Stimulated activated CD8-positive, alpha-beta memory T cell treated with anti-CD3 and anti-CD28 coated beads, Interleukin-4, amount 100 ng/mL, for 1 hour (primary cell): ENCODE measurements at places on chromosomes 2 and 18.

DNA sequence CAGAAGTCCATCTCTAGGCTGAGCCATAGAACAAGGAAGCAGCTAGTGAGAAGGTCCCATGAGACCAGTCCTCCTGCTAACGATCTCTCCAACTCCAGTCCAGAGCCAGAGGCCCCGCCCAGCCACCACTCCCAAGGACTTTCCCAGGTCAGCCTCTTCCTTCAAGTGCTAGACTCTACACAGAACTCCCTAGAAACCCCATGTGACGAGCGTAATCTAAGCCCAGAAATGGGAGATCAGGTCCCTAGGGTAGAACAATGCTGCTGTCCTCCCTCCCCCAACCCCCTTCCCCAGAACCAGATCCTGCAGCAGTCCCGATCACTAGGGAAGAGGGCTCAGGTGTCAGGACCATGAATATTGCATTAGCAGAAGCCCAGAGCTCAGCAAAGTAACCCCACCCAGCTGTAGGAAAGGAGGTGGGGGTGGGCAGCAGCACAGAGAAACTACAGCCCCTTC lies 6.9 kb downstream of the DCTN1 start:
- no peak for DNase-seq

- no peak for DNase-seq
These were observed 59.6 kb downstream of the CHRNA1 start for GRCh38 chr2:174704642-174705041.

- DNase-seq = no peak
These were observed 336.5 kb upstream of the MMADHC start for GRCh38 chr2:149924028-149924427.

DNA sequence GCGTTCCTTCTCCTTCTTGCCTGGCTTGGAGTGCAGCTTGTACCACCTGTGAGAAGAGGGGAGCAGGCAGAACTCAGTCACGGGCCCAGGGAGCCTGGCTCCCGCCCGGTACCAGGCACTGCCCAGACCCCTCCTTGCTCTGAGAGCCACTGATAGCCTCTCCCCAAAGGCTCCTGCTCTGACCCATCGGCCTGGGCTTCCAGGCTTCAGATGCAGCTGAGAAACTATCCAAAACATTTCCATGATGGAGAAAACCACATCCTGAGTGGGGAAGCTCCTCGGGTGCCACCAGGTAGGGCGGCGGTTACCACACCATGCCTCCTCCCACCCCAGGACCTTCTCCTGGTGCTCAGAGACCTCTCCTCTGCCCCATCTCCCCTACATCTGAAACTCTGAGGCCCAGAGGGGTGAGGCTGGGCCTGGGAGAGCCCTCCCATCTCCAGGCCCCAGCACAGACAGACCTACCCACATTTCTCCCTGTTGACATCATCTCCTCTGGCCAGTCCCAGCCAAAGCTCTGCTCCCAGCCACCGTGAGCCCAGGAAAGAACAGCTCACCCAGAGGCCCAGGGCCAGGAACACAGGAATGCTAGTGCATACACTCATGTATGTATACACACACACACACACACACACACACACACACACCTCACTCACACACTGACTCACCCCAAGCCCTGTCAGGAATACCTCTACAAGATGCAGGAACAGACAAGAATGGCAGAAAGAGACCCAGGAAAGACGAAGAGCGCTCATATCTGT lies 17.9 kb upstream of the SFXN5 start:
- DNase-seq = no peak

- no peak for DNase-seq
These were observed 93.3 kb downstream of the COLEC12 start for GRCh38 chr18:407191-407590.

DNA sequence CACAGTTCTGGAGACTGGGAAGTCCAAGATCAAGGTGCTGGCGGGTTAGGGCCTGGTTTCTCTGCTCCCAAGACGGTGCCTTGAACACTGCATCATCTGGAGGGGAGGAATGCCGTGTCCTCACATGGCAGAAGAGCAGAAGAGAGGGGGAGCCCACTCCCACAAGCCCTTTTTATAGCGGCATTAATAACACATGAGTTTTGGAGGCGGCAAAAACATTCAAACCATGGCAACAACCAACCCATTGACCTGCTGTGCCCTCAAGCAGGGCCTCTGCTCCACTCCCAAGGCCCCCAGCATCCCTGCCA lies 62.0 kb downstream of the SMAD7 start:
- no peak for DNase-seq

DNA sequence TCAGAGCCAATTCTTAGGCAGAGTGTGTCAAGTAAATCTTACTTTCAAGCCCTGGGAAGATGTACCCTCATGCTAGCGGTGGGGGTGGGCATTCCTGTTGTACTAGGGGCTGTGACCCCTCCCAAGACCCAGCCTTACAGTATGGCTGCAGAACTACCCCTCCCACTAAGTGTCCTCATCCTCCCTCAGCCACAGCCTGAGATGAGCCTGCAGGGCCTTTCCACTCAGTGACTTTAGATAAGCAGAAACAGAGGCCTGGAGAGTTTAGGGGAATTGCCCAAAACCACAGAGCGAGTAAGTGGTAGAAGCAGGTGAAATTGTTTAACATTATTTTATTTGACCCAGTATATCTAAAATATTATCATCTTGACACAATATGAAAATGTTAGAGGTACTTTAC lies 36.6 kb downstream of the TTC32 start:
- no peak for DNase-seq

GRCh38 chr2:113203217-113203530 lies 29.4 kb downstream of the PSD4 start:
- DNase-seq = no peak

DNA sequence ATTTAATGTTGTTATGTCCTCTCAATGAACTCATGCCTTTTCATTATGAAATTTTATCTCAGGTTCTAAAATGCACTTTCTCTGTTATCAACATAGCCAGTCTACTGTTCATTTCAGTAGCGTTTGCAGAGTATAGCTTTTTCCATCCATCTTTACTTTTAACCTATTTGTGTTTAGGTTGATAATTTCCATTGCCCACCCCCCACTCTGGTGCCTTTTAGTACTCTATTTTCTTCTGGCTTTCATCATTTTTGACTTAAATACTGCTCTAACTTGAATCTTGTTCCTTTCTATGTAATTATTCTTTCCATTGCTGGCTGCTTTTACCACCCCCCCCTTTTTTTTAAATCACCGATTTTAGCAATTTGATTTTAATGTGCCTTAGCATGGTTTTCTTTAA lies 585.0 kb upstream of the LRATD1 start:
- DNase-seq = no peak

- no peak for DNase-seq
These were observed 116.5 kb downstream of the CSRNP3 start for GRCh38 chr2:165586019-165586418.

GRCh38 chr2:162252153-162252552 lies 8.9 kb upstream of the FAP start:
- DNase-seq = no peak
